ENCODE measurements at places on chromosomes 3 and 15. TPM values are rescaled to one million over a fixed set of nuclear protein-coding genes. Genes with fewer than 3 reads are reported as not detected.
A peak's percentile ranks its signal among the peaks of the same experiment; 100 is the strongest.

DNA sequence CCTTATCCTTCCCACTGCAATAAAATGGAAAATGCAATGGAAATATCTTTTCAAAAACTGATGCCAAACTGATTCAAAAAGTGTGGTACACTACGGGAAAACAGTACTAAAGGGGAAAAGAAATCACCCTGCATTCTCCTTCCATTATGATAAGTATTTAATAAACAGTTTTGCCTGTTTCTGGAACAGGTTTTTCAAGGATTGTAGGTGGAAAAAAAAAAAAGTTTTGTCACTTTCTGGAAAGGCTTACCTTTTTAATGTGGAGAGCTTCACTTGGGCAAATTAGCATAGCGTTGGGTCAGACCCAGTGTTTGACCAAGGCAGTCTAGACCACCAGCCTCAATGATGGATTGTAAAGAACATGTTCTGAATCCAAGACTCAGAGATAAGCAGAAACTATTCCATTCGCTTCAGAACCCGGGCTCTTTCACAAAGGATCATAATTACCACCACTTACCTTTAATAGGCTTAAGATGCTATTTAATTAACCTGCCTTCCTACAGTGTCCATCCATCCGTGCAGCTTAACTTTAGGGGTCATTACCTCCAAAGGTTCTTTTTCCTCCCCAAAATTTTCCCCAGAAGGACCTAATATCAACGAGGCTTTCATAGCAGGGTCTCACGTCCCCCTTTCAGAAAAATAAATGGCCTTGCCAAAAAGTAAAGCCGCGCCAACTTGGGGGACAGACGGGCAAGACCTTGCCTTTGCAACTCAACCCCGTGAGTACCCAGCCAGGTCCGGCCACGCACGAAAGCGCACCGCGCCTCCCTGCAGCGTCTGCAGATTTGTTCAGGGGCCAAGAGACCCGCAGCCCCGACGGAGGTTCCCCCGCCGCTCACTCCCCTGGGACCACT, 1.0 kb downstream of the DCBLD2 start:
- H3K36me3 ChIP-seq = no peaks in the 10 kb centered on the region
- H3K27me3 ChIP-seq = peaks cover 4% of the 10 kb centered on the region
- peaks cover 4% of the 10 kb centered on the region for H3K4me1 ChIP-seq
- no peak for DNase-seq

DNA sequence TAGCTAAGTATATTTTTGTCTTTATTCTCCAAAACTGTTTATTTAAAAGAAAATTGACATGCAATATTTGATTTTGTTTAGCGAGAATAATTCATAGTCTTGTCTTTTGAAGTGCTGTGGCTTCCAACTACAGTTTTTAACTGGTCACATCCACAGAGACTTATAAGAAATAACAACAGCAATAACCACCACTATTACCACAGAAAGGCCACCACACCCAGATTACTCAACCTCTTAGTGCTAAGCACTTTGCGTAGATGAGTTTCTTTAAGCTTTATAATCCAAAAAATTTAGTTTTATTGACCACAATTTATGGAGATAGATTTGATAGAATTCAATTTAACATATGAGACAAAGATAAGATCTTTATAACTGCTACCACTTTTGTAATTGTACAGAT, 468.4 kb upstream of the UBE2E2 start:
- no peaks in the 10 kb centered on the region for H3K36me3 ChIP-seq
- H3K4me3 ChIP-seq = no peak overlapping the region
- DNase-seq = no peak
- no peak overlapping the region for H3K27ac ChIP-seq

DNA sequence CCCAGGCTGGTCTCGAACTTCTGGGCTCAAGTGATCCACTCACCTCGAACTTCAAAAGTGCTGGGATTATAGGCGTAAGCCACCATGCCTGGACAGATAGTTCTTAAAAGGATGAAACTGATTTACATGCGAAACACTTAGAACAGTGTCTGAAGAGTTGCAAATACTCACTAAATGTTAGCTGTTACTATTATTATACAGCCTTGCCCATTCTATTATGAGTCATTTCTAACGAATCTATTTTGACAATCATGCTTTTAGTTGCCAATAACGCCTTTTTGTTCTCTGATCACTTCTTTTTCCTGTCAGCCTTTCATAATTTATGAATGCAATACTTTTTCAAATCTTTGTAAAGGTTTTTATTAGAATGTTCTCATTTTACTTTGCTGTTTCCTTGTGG, 112.7 kb downstream of the SNRK start:
- no peak overlapping the region for H3K27ac ChIP-seq
- H3K4me3 ChIP-seq = no peak overlapping the region
- no peaks in the 10 kb centered on the region for H3K4me1 ChIP-seq
- DNase-seq = no peak
- H3K36me3 ChIP-seq = no peaks in the 10 kb centered on the region
- no peaks in the 10 kb centered on the region for H3K27me3 ChIP-seq

DNA sequence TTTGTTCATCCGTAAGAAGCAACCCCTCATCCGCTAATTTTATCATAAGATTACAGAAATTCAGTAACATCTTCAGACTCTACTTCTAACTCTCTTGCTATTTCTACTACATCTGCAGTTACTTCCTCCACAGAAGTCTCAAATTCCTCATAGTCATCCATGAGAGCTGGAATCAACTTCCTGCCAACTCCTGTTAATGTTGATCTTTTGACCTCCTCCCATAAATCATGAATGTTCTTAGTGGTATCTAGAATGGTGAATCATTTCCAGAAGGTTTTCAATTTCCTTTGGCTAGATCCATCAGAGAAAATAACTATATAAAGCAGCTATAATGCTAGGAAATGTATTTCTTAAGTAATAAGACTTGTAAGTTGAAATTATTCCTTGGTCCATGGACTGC, 115.1 kb downstream of the TAFA4 start:
- no peaks in the 10 kb centered on the region for H3K36me3 ChIP-seq
- no peak overlapping the region for H3K4me3 ChIP-seq
- H3K27ac ChIP-seq = no peak overlapping the region
- no peak for DNase-seq
- no peaks in the 10 kb centered on the region for H3K27me3 ChIP-seq

DNA sequence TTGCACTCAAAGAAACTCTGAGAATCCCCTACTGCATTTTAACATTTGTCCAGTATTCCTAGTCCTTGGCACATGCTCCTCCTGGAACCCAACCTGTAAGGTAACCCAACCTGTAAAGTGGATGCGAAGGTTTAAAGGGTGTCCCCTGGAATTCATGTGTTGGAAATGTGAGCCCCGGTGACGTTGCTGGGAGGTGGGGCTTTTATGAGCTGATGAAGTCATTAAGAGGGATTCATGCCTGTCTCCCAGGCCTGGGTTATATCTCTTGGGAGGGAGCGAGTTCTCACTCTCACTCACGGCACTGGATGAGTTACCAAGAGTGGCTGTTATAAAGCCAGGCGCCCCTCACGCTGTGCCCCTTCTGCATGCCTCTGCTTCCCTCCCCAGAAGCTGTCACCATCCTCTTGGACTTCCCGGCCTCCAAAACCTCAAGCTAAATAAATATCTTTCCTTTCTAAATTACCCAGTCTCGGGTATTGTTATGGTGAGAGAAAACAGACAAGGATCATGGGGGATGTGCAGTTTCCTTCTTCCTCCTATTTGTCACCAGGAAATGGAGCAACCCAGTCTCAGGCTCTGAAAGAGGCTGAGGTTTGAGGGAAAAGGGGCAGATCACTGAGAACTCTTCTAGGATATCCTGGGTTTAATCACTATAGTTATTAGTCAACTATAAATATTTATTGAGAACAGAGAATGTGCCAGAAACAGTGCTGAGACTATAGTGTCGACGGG, 7.6 kb downstream of the XXYLT1 start:
- H3K36me3 ChIP-seq = peaks cover 14% of the 10 kb centered on the region
- peaks cover 37% of the 10 kb centered on the region for H3K4me1 ChIP-seq
- DNase-seq = no peak
- no peak overlapping the region for H3K4me3 ChIP-seq
- H3K27ac ChIP-seq = no peak overlapping the region
- H3K27me3 ChIP-seq = no peaks in the 10 kb centered on the region

DNA sequence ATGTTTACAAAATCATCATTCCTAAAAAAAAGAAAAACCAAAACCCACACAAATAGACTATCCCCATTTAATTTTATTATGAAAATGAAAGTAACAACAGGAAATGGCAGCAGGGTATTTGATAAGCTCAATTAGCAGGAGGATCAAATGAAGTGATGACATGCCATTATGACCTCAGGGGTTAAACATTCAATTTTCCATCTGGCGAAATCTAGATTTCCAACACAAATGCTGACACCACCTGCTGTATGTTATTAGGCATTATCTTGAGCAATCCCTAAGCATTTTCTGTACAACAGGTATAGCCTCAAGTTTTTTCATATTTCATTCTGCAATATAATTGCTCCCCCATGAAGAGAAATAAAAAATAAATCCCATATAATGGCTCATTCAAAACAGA, 57.1 kb downstream of the SHQ1 start:
- H3K36me3 ChIP-seq = peaks cover 5% of the 10 kb centered on the region
- H3K4me3 ChIP-seq = no peak overlapping the region
- H3K27ac ChIP-seq = no peak overlapping the region
- no peaks in the 10 kb centered on the region for H3K27me3 ChIP-seq

DNA sequence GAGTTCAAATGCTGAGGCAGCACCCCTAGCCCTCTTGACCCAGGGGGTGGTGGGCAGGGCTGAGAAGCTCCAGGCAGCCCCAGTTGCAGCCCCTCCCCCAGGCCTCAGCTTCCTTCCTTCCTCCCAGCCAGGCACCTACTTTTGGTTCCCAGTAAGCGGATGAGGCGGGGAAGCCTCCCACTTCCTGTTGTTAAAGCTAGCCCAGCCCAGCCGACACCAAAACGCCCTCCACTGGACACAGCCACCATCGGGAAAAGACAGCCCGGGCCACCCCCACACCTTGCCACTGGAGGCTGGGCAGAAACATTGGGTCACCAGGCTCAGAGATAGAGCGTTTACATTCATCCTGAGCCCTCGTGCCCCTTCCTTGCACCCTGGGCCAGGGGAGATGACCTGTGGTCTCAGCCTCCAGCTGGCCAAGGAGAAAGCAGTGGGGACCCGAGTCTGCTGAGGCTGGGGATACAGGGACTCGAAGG, 3.5 kb downstream of the DUSP7 start:
- H3K27ac ChIP-seq = peak overlapping the region; percentile 84

- peak overlapping the region; percentile 90 for H3K27ac ChIP-seq
- no peaks in the 10 kb centered on the region for H3K27me3 ChIP-seq
- peaks cover 20% of the 10 kb centered on the region for H3K4me1 ChIP-seq
- peak overlapping the region; percentile 97 for H3K4me3 ChIP-seq
- no peak for DNase-seq
Measured at GRCh38 chr3:9730657-9731205, 804 bp upstream of the BRPF1 start.

GRCh38 chr3:35305406-35305805, 333.9 kb upstream of the ARPP21 start:
- no peak overlapping the region for H3K27ac ChIP-seq
- no peaks in the 10 kb centered on the region for H3K27me3 ChIP-seq
- no peaks in the 10 kb centered on the region for H3K4me1 ChIP-seq
- H3K36me3 ChIP-seq = no peaks in the 10 kb centered on the region
- H3K4me3 ChIP-seq = no peak overlapping the region

- no peaks in the 10 kb centered on the region for H3K36me3 ChIP-seq
- no peak for DNase-seq
- no peak overlapping the region for H3K27ac ChIP-seq
- no peaks in the 10 kb centered on the region for H3K4me1 ChIP-seq
- no peaks in the 10 kb centered on the region for H3K27me3 ChIP-seq
- no peak overlapping the region for H3K4me3 ChIP-seq
Measured at GRCh38 chr15:50046867-50047266, 72.2 kb downstream of the ATP8B4 start.

DNA sequence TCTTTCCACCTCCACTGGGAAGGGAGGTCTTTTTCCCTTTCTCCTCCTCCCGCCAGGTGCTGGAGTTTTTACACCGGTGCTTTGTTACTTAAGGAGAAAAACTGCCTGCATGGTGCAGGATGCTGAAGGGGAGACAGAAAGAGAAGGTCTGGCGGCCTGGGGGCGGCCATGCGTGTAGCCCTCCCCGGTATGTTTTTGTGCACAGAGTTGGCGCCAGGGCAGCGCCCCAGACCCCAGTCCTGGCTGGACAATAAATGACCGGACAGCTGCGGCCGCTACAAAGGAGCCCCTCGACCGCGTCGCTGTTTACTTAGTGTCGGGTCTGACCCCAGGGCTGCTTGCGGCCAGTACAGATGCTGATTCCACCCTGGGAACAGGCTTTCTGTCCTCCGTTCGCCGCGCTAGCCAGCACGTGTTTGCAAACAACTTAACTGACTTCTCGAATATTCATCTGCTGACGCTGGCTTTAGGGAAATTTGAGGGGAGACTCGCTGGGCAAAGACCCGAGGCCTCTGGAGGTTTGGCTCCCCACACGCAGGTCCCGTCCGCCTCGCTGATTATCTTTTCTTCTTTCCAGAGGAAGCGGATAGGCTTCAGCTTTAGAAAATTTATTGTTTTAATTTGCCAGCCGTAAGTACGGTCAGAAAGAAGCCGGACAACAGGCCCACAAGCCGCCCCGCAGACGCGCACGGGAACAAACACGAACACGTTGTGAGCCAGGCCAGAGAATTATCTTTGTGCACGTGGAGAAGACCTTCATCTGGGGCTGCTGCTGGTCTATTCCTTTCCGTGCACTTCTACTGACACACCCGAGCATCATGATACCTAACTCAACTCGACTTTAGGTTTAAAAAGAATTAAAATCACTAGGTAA, 46.9 kb downstream of the ZIC4 start:
- DNase-seq = no peak
- H3K36me3 ChIP-seq = no peaks in the 10 kb centered on the region
- H3K27me3 ChIP-seq = peaks cover 80% of the 10 kb centered on the region
- no peaks in the 10 kb centered on the region for H3K4me1 ChIP-seq
- no peak overlapping the region for H3K4me3 ChIP-seq

DNA sequence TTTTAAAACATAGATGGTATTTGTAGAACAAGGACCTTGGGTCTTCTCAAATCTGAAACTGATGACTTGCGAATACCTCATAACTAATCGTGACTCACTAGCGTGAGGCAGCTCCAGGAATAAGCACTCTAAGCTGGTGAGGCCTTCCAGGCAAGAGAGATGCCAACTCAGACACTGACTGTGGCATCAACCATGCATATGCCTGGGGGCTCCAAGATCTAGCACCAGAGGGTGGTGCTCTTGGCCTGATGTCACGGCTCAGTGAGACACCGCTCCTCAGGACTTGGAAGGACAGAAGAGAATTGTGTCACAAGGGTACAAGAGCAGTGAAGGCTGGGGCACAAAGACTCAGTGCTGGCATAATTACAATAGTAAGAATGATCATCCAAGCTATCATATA, 125.0 kb upstream of the TRIM42 start:
- no peaks in the 10 kb centered on the region for H3K27me3 ChIP-seq
- no peak overlapping the region for H3K27ac ChIP-seq
- no peaks in the 10 kb centered on the region for H3K36me3 ChIP-seq
- no peak for DNase-seq

- no peak for DNase-seq
- peaks cover 42% of the 10 kb centered on the region for H3K36me3 ChIP-seq
- no peaks in the 10 kb centered on the region for H3K27me3 ChIP-seq
Measured at GRCh38 chr15:65450556-65450955, 27.8 kb upstream of the IGDCC4 start.

IL12A gene
- total RNA-seq = 0.52 TPM

ZNF620 gene
- total RNA-seq = 3.5 TPM

ACVR2B gene
- 6.3 TPM for total RNA-seq

CMTM8 gene
- total RNA-seq = 4.1 TPM

CPEB1 gene
- total RNA-seq = 0.09 TPM

ACTRT3 gene
- 1.0 TPM for total RNA-seq

RTP4 gene
- total RNA-seq = 9.3 TPM

All from thymus (tissue), 14 donors.